NCI-H82 (cell line): ENCODE measurements at places on chromosomes 3 and 15.

DNA sequence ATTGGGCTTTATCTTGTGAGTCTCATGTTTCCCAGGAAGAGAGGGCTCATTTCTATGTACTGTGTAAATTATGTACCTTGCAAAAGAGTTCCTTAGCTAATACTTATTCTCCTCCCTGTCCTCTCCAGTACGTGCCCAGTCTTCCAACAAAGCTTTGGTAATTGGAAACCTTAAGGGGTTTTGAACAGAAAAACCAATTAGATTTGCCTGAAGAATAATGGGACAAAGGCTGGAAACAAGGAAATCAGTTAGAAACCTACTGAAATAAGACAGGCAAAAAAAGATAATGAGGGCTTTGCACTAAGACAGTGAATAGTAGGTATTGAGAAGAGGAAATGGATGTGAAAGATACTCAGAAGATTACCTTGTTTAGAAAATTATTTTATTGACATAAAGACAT lies 82.5 kb downstream of the SPRED1 start:
- no peak for DNase-seq

- DNase-seq, result no peak
These were observed 49.2 kb downstream of the CACNA2D3 start for GRCh38 chr3:54171509-54171908.

DNA sequence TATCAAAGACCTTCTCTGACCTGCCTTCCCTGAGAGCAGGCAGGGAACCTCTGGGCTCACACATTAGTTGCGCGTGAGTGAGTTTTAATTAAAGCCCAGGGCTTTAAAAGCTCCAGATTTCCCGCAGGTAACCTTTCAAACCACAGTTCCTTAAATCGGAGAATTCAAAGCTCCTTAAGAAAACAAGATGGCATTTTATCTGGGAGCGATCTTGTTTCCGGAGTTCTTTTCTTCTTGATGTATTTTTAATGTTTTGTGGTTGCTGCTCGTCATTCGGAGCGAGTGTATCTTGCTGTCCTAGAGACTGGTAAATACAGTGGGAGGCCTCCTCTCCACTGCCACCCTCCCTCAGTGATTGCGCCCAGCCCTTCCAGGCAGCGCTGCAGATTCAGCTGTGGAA lies 284.3 kb downstream of the CLSTN2 start:
- peak; percentile 54 for DNase-seq

DNA sequence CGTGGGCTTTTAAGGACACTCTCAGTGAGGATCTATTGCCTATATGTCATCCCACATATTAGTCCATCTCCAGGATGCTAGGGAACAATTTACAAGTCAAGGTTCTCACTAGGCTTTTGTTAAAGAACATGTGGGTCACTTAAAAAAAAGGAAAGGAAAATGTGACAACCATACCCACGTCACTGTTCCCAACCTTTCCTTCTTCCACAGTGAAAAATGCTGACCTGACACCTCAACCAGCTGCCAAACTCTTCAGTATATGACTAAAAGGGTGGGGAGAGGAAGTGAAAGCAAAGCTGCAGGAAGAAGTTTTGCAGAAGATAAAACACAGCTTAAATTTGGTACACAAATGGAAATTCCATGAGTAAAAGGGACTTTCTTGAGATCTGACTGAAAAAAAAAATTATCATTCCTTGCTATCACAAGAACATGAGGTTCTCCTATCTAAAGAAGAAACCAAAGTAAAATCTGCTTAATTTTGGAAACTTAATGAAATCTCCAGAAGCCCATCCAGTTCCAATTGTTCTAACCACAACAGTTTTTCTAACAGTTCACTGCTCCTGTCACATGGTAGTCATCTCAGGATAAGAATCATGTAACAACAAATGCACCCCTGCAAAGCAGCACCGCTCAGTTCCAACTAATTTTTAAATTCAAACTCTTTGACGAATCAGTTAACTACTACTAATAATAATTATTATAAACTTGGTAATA lies 117.0 kb upstream of the TSPAN3 start:
- no peak for DNase-seq

DNA sequence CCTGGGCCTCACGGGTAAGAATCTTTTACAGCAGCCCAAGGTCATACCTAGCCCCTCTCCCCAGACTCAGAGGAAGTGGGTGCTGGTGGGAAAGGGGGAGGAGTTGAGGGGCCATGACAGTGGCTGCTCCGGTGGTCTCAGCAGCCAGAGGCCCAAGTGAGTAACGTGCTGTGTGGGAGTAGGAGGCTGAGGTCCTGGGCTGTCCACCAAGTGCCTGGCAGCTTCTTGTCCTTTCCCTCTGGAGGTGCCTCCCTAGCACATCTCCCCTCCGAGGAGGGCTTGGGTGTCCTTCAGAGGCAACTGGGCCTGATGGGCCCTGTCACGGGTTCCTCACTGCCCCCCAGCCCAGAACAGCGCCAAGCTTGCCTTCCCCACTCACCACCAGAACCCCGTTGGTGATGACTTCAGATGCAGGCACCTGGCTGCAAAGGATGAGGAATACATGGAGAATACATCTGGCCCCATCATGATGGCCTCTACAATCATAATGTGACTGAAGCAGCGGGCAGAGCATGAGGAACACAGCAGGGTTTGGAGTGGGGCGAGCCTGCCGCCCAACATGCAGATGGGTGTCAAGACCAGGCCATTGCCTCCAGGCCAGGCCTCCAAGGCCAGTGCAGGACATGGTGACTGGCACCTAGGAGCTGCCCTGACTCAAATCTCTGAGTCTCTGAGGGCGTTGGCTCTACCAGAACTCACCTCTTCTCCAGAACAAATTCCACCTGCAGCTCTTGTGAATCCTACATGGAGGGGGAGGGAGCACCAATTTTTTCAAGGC lies 3.3 kb downstream of the PLA2G4F start:
- DNase-seq, result no peak

DNA sequence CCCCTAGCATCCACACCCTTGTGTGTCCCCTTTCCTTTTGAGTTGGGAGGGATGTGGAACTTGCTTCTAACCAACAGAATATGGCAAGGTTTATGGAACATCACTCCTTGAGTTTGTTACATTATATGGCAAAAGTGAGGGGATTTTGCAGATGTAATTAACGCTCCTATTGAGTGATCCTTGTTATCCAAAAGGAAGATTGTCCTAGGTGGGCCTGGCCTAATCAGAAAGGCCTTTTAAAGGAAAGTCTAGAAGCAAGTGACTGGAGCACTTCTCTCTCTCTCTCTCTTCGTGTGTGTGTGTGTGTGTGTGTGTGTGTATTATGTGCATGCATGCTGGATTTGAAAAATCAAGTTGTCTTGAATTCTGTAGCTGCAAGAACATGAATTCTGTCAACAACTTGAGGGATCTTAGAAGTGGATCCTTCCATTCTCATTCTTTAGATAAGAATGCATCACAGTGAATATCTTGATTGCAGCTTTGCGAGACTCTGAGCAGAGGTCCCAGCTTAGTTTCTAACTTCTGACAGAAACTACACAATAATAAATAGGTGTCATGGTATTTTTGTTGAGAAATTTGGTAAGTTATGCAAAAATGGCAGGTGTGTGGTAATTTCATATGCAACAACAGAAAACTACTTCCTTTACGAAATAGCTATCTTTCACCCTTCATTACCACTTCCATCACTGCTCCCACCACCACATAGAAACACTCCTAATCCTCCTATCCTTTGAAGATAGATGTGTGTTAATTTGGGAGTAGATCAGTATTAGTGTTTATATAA lies 360.9 kb upstream of the CBLB start:
- DNase-seq, result no peak

DNA sequence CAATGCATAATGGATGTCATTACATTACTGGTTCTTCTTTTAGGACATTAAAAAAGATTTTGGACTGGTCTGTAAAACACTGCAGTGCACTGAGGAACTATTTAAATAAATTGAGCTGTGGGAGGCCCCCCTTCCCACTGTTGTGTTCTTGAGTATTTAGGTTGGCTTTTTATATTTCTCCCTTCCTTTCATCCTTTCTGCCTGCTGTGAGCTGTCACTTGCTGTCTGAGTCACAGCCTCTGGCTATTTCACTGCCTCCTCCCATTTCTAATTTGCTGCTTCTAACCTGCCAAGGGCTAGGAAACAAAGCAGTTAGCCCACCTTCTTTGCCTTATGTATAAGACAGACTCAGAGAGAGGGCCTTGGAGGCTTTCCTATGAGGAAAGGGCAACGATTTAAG lies 89.0 kb upstream of the FNDC3B start:
- DNase-seq, result no peak

GRCh38 chr3:114566162-114566755 lies 272.4 kb downstream of the TIGIT start:
- DNase-seq, result no peak

DNA sequence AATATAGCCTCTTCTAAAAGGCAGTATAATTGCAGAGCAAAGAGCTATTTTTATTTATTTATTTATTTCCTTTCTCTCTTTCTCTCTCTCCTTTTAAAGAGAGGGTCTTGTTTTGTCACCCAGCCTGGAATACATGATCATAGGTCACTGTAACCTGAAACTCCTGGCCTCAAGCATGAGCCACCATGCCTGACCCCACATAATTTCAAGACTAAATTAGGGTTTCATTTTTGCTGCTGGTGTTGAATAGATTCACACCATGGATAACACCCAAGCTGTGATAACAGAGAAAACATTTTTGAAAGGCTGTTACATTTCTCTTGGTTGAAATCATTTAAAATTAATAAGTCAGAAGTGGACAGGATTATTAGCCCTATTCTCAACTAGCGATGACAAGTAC lies 131.6 kb downstream of the LEKR1 start:
- no peak for DNase-seq

DNA sequence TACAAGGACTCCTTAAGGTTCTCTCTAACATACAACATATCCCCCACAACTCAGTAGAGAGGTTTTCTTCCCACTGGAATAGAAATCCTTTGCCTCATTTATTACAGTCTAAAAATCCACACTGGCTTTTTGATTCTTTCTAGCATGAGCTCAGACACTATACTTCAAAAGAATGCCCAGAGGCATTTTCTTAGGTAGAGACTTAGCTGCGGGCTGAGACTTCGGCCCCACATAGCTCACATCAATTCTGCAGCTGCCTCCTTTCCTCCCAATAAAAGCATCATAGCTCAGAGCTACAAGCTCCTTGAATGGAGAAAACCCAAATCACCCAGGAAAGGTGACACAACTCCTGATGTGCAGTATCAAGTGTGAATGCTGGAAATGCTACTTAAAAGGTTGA lies 52.4 kb downstream of the AAGAB start:
- no peak for DNase-seq
